ENCODE measurements at places on chromosomes 7 and 10. TPM values are rescaled to one million over a fixed set of nuclear protein-coding genes. Genes with fewer than 3 reads are reported as not detected.

MMRN2 gene
- total RNA-seq: 0.20 TPM

FANK1 gene
- 0.72 TPM for total RNA-seq

AKR1C8 gene
- 8.5 TPM for total RNA-seq

CALML5 gene
- not detected for total RNA-seq

DNA sequence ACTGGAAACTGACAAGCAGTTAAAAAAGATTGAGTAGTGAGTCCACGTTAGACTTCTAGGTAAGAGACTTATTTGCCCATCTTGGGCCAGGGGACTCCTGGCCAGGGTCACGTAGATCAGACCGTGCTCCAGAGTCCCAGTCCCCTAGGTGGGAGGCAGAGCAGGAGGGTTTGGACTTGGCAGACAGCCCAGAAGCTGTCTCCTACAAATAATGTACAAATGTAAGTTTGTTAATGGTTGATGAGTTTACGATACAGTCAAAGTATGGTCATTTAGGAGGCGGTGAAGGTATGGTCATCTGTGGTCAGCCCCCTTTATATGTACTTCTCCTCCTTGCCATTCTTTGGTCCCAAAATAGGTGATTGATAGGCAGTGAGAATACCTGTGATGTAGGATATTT lies 28.2 kb downstream of the INPP5F start:
- DNase-seq: no peak
- no peaks in the 10 kb centered on the region for H3K36me3 ChIP-seq
- H3K27me3 ChIP-seq: no peaks in the 10 kb centered on the region
- H3K4me3 ChIP-seq: no peak overlapping the region
- H3K27ac ChIP-seq: no peak overlapping the region
- H3K4me1 ChIP-seq: peaks cover 5% of the 10 kb centered on the region

GRCh38 chr7:47786557-47787248 lies 161.6 kb downstream of the PKD1L1 start:
- no peak overlapping the region for H3K27ac ChIP-seq
- H3K36me3 ChIP-seq: no peaks in the 10 kb centered on the region
- DNase-seq: no peak
- no peaks in the 10 kb centered on the region for H3K4me1 ChIP-seq
- no peak overlapping the region for H3K4me3 ChIP-seq

GRCh38 chr7:46080595-46081159 lies 159.6 kb upstream of the IGFBP3 start:
- no peaks in the 10 kb centered on the region for H3K4me1 ChIP-seq
- H3K27me3 ChIP-seq: no peaks in the 10 kb centered on the region
- H3K36me3 ChIP-seq: no peaks in the 10 kb centered on the region
- H3K27ac ChIP-seq: no peak overlapping the region
- no peak overlapping the region for H3K4me3 ChIP-seq

GRCh38 chr10:118017850-118018249 lies 28.9 kb downstream of the RAB11FIP2 start:
- no peak overlapping the region for H3K4me3 ChIP-seq
- DNase-seq: no peak
- H3K36me3 ChIP-seq: no peaks in the 10 kb centered on the region

GRCh38 chr7:77413128-77413527 lies 3.0 kb downstream of the GSAP start:
- no peak overlapping the region for H3K4me3 ChIP-seq
- H3K4me1 ChIP-seq: peaks cover 24% of the 10 kb centered on the region
- H3K27ac ChIP-seq: no peak overlapping the region
- H3K27me3 ChIP-seq: no peaks in the 10 kb centered on the region
- H3K36me3 ChIP-seq: no peaks in the 10 kb centered on the region
